Lower leg skin (tissue), 4 donors: ENCODE measurements at places on chromosomes 7 and 10.
A peak's percentile ranks its signal among the peaks of the same experiment; 100 is the strongest.

GRCh38 chr7:30932562-30932961 lies 20.9 kb downstream of the AQP1 start:
- DNase-seq: no peak

DNA sequence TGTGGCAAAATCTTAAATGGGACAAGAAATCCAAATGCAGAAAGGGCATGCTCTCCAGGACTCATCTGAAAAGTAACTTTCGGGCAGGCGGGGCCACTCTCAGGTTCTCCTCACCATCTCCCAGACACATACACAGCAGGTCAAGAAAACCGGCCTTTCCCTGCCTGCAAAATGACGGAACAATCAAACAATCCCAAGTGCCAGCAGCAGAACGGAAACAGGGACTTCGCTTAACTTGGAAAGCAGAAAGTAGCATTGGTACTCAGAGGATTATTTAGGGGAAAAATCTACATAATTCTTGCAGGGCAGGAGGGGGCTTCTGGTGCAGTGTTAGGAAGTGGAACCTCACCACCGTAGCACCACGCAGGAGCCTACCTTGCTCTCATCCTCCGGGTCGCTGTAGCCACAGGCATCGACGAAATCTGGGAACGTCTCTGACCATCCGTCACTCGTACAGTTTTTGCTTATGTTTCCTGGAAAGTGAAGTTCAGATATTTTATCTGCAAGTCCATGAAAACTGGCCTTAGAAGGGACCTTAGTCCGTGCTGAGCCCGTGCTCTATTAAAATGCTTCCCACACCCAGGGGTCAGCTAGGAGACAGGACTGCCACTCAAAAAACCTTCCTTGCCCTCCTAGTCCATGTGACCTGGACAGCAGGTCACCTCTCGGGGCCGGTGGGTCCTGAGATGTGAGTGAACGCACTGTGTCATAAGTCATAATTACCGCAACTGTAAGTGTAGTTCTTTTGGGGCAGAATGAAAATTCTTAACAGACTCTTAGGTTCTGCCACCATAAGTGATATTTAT lies 41.1 kb downstream of the VIPR2 start:
- no peak for DNase-seq

- no peak for DNase-seq
Observed at GRCh38 chr10:50375051-50375452, 123.7 kb upstream of the ASAH2 start.

DNA sequence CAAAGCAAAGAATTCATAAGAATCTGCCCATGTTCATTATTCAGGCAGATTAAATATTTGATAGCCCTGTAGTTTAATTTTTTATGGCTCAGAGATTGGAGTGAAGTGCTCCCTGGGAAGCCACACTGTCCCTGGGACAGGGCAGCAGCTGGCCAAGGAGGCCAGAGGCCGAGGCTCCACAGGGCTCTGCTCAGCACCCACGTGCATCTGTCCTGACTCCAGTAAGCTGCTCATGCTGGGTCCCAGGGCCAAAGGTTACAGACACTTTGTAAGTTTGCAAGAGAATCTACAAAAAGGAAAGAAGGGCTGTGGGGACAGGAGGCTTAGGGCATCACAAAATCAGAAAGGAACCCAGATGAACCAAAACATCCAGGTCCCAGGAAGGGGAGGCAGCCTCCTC lies 155.5 kb downstream of the KCNMA1 start:
- no peak for DNase-seq

- DNase-seq: no peak
Observed at GRCh38 chr7:77553123-77553522, 16.0 kb downstream of the PTPN12 start.

GRCh38 chr7:147775516-147776284 lies 814.9 kb upstream of the C7orf33 start:
- DNase-seq: no peak

DNA sequence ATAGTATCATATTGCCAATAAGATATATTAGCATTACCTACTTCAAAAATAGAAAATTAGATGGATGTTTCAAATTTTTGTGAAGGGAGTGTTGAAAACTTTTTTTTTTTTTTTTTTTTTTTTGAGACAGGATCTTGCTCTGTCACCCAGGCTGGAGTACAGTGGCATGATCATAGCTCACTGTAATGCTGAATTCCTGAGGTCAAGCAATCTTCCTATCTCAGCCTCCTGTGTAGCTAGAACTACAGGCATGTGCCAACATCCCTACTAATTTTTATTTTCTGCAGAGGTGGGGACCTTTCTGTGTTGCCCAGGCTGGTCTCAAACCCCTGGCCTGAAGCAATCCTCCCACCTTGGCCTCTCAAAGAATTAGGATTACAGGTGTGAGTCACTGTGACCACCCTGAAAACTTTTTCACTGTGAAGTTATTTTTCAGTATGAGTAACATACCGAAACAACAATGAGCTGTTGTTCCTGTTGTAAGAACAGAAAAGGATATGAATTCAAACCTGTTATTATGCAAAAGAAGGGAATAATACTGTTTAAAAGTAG lies 266.9 kb downstream of the NEBL start:
- DNase-seq: no peak

- peak; percentile 31 for DNase-seq
Observed at GRCh38 chr7:70416986-70417655, 714.8 kb upstream of the GALNT17 start.

DNA sequence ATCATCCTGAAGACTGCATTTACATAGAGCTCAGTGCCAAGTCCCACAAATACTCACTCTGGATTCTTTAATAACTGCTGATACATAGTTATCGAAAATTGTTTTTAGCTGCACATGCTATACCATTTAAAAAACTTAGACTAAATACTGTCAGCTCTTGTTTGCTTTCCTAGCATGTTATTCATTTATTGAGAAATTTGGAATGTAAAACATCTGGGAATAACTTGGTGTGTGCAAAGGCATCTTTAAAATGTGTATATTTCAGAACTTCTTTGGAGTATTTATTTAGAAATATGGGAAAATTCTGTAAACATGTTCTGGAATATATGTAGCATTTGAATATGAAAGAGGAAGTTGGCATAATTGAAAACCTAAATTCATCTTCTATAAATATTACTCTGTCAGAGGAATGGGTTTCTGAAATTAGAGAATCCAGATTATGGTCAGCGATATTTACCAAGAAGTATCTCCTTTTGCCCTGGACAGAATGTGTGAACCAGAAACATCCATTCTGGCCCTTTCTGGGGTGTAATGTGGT lies 119.7 kb downstream of the ARID5B start:
- DNase-seq: no peak

DNA sequence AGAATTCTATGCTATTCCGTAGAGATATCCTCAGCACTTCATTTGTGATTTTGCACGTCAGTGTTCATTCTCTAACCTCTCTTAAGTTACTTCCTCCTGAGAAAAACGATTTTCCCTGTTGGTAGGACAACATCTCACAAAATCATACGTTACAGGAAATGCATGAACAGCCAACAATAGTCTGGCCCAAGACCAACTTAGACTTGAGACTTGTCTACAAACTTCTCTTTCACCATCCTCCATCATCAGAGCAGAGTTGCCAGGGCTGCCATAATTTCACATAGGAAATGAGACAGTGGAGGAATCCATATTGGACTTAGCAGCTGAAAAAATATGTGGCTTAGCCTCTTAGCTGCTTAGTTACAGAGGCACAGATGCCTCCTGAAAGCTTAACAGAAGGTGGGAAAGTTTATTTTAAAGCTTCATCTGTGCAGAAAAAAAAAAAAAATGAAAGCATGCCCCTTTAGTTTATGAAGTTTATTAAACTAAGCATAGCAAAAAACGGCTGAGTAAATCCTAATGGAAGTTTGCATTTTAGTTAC lies 222.5 kb upstream of the CACNA2D1 start:
- DNase-seq: no peak

- no peak for DNase-seq
Observed at GRCh38 chr10:68224810-68225209, 7.1 kb downstream of the ATOH7 start.

GRCh38 chr10:97331153-97331703 lies 3.3 kb downstream of the FRAT2 start:
- no peak for DNase-seq

DNA sequence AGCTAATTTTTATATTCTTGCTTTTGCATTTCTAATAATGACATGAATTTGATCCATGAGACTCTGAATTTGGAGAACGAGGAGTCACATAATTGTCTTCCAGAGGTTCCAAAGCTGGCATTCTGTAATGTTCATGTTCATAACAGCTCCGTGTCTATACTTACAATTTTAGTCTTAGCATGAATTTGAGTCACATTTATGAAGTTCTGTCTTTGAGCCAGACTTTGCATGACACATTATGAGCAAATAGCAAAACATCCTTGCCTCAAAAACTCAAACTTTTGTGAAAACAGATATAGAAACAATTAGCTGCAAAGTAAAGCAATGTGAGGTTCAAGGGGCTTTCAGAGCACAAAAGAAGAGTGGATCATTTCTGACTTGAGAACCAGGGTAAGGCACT lies 44.5 kb upstream of the CAV2 start:
- DNase-seq: no peak

- no peak for DNase-seq
Observed at GRCh38 chr7:6359021-6359420, 86.6 kb upstream of the CYTH3 start.

DNA sequence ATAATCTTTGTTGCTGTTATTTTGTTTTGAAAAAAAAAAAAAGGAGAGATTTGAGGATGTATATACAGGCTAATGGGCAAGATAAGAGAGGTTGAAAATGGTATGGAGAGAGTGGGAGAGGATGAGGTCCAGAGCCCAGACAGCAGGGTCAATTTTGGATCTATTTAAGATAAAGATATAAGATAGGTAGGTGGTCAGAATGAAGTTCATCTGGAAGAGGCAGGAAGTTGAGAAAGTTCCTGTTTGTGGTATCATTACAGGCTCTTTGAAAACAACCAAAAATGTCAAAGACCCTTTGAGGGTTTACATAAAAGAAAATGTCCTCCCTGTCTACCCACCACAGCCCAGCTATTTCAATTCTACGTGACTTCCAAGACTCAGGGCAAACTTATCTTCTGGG lies 7.5 kb downstream of the CEP41 start:
- DNase-seq: no peak

GRCh38 chr10:101330631-101331225 lies 23.2 kb upstream of the BTRC start:
- no peak for DNase-seq

GRCh38 chr7:11212080-11212711 lies 238.5 kb downstream of the PHF14 start:
- peak; percentile 32 for DNase-seq

- DNase-seq: no peak
Observed at GRCh38 chr7:98531717-98532116, 85.4 kb upstream of the NPTX2 start.
